ENCODE measurements at places on chromosomes 3 and 15.
A peak's percentile ranks its signal among the peaks of the same experiment; 100 is the strongest.

DNA sequence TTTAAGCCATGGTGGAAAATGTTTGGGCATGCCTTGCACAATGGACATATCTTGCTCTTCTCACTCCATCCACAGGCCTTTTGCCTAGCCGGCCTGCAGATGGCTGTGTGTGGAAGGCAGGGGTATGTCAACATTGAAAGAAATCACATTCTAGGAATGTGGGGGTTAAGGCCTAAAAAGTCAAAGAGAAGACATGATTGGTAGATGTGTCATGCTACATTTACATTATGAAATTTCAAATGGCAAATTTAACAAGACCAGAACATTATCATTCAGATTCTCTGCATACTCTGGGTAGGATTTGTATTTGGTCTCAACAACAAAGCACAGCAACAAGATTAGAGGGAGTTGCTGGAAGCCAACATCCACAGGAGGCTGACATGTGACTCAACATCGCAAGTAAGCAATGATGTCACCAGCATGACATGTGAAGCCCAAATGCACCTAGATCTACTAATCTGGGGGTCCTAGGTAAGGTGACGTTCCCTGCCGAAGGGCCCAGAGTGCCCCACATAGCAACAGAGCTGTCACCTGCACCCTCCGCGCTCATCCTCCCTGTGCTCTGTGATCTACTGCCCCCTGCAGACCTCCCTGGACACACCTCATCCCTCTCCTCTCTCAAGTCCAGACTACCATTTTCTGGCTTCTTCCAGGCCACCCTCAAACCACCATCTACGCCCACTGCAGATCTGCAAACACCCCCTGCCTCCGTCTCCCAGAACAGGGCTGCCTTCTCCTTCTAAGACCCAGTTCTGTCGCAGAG lies 39.4 kb downstream of the CLDN18 start:
- ATAC-seq = no peak

GRCh38 chr15:65833501-65834205 lies 35.6 kb upstream of the RAB11A start:
- ATAC-seq = peak; percentile 56

DNA sequence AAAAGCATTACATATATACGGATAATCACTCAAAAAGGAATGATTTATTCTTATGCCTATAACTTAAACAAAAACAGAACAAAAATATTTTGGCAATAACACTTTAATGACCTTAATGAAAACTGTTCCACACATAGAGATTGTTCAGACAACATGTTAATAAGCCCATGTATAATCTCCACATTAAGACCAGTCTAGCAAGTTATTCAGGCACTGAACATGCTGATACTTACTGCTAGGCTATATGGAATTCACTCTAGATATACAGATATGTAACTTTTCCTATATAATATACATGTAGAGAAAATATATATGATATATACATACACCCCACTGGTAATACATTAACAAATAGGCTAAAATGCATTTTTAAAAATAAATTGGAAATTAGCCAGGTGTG lies 43.8 kb upstream of the USP50 start:
- no peak for ATAC-seq

DNA sequence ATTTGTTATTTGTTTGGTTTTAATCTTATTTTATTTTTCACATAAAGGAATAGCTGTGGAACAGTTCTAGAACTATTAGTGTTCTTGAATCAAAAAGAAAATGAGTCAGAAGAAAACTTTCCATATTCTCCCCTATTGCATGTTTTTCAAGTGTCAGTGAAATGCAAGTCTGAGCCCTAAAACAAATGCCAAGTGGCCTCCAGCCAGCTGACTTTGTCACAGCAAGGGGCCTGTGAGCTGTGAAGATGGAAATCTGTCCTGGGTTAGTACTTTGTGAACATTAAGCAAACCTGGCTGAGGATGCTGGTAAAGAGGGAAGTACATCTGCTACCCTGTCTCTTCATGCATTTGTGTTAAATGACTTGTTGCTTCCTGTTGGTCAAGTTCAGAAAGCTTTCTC lies 14.2 kb downstream of the LRRC49 start:
- ATAC-seq = no peak

DNA sequence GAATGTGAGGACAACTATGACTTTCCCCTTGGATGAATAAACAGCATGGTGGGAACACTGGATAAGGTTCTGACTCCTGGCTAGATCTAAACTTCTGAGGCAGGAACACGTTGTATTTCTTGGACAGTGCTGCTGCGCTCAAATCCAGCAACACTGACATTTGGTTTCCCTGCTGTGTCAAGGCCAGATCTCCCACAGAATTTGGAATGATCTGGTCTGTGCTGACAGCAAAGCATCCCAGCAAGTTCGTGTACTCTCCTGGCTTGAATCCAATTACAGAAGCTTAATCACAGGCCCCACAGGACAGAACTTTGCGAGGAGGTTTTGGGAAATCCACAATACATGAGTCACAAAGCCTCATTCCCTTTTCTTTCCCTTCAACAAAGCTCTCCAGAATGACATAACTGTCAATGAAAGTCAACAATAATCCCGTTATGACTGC lies 92.5 kb downstream of the ADAMTS9 start:
- no peak for ATAC-seq

GRCh38 chr15:79496838-79497237 lies 64.7 kb downstream of the MINAR1 start:
- ATAC-seq = no peak

DNA sequence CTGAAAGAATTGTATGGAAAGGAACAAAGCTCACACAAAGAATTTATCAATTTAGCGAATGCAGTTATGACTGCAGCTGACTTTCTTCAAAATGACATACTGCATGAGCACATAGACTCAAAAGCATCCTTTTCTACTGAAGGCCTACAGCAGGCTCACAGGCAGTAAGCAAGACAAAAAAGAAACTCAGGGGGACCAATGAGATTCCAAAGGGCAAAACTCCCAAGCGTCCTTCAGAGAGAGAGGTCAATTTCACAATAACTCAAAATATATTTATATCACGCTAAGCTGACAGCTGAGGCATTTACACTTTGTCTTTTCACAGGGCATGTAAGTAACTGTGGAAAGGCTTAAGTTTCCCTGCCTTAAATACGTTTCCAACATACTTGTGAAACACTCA lies 427.9 kb upstream of the RASGRP1 start:
- no peak for ATAC-seq

GRCh38 chr3:98008855-98009254 lies 26.3 kb downstream of the GABRR3 start:
- no peak for ATAC-seq

DNA sequence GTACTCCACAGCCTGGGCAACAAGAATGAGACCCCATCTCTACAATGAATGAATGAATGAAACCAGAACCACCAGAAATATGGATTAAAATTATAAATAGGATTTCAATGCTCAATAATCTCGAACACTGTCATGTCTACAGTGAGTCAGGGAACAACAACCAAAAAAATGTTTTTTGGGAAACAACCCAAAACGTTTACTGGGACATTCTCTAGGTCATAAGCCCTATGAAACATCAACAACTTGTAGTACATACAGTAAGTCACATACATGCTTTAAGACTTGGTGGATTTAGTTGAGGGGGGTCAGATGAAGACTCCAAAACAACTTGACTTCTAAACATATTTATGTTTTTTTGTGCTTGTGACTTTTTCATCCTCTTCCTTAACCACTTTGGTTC lies 511.2 kb downstream of the FOXP1 start:
- ATAC-seq = no peak

GRCh38 chr15:58522391-58522790 lies 90.6 kb downstream of the LIPC start:
- ATAC-seq = no peak

DNA sequence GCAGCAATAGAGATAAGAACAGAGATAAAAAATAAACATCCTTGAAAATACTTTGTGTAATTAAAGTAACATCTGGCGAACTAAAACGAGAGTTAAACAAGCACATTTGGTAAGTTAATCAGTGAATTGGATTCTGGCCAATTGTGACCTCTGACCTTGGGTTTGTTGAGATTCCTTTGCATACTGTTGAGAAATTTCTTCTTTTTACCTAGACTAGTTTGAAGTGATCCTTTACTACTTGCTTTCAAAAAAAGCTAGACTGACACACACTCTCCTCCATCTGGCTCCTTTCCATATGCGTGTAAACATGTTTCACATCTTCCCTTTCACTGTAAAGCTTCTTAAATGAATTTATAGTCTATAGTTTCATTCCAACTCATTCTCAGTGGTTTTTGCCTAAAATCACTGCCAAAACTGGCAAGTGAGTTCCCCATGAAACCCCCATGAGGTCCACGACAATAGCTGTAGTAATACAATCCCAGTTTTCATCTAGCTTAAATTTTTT lies 17.3 kb upstream of the GBE1 start:
- peak; percentile 76 for ATAC-seq

DNA sequence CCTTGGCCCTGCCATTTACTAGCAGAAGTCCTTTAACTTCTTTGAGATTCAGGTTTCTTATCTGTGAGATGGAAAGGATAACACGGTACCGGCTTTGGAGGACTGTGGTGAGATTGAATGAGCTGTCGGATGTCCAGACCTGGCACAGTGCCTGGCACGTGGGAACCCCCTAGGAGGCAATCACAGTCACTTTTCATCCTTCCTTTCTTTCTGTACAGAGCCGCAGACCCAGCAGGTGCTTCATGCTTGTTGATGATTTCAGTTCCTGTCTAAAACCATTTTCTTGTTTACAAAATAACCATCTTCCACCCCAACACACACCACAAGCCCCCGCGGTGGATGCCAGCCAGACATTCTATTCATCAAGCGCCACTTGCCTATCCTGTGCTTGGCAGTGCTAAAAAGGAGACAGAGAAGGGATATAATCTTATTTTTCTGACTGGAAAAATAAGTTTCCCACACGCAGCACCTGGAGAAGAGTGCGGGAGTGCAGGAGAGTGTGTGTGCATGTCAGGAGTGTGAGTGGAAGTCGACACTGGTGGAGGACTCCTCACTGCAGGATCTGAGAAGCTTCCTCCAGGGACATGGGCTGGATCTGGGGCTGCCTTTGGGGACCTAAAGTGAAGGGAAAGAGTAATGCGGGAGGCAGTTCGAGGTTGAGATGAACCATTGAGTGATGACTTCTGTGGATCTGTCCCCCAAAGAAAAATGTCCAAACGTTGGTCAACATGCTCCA lies 85.7 kb downstream of the ST6GAL1 start:
- ATAC-seq = peak; percentile 25

- no peak for ATAC-seq
Observed at GRCh38 chr15:99096173-99096893, 8.5 kb upstream of the SYNM start.

- ATAC-seq = no peak
Observed at GRCh38 chr15:52870015-52870414, 79.9 kb upstream of the ONECUT1 start.

GRCh38 chr3:69594286-69594685 lies 145.0 kb upstream of the MITF start:
- ATAC-seq = no peak

GRCh38 chr3:138799822-138800221 lies 34.9 kb downstream of the PIK3CB start:
- ATAC-seq = no peak

DNA sequence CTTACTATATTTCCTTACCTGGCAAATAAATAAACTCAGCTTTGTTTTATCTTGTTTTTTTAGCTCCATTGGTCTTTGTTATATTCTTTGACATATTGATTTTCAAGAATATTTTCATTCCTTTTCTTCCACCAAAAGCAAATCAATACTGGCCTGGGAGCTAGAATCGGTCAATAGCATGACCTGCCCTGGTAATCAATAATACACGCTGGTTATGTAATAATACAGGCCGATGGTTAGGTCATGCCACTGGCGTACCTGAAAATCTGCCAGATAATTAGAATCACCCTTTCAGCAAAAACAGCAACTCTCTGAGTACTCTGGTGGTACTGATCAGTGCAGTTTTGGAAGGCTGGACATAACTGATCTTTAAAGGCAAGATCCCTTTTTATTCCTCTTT lies 39.9 kb downstream of the PEAK1 start:
- no peak for ATAC-seq

GRCh38 chr15:74173380-74174218 lies at the start of gene ISLR:
Gene ISLR (plus strand): TSS chr15:74173710. CDS start chr15:74174859, 1,149 bp downstream.
- no peak for ATAC-seq

DNA sequence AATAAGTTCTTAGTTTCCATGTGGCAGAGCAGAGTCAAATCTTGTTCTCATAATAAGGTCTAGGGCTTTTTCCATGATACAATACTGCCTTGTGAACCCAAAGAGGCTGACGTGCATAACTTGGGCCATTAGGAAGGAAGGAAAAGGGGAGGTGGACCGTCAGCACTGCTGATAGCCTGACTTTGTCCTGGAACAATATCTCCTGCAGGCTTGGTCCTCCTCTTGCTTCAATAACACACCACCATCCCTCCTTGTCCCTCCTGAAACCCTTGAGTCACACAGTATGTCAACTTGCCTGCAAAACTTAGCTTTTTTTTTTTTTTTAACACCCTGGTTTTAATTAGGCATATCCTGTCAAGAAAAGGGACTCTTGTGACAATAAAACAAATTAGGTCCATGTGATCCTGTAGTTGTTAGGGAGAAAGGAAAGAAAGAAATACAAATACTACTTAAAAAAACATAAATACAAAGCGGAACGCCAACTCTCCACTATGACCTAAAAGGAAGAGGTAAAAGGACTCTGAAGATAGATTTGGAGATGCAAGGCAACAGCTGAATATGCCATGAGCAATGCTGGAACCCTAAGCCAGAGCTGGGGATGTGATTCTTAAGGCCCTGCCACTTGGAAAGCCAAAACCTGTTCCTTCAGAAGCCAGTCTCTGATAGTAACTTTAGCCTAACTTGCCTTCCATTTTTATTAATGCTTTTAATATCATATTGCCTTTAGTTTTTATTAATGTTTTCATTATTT lies 67.0 kb downstream of the WWTR1 start:
- ATAC-seq = no peak

DNA sequence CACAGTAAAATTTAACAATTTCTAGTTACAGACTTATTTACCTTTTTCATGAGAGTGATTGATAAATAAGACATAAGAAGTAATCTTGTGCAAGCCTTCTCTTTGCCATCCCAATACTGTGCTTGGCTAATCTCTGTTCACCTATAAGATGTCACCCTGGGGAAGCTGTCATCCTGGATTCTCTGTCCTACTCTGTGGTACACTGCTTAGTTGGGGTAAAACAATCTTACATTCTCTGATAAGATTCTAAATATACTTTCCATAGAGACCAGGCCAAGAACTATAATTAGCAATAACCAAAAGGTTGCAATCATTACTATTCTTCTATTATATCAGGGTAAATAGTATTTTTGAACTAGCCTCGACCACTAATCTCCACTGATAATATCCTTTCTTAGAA lies 1218.3 kb upstream of the CADM2 start:
- no peak for ATAC-seq

DNA sequence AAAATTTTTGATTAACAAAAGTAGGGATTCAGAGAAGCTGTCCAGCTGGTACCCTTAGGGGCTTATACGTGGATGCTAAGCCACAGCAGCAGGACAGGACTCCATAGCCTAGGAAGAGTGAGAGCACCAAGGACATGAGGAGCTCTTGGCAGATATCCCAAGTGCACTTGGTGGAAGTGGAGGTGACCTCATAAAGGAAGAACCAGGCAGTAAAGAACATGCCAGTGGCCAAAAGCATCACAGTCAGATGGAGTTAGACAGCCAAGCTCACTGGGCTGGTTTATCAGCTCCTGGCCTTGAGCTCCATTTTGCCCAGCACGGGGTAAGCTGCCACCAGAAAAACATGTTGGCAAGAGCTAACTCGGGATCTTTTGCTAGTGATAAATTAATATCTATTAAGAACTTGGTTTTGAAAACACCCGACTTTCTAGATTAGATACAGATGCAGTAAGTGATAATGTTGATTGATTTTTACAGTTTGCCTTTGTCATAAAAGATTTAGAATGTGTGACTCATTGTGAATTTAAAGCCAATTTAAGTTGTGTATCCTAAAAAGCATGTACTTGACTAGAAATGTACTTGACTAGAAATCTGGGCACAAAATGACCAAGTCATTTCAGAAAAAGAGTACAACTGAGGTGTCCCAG lies 108.0 kb downstream of the CMSS1 start:
- ATAC-seq = no peak

All from activated T-helper 17 cell treated with anti-CD3 and anti-CD28 coated beads, Interleukin-2, amount 50 U/mL, for 72 hours (primary cell).